ENCODE measurements at places on chromosomes 4 and X.

DNA sequence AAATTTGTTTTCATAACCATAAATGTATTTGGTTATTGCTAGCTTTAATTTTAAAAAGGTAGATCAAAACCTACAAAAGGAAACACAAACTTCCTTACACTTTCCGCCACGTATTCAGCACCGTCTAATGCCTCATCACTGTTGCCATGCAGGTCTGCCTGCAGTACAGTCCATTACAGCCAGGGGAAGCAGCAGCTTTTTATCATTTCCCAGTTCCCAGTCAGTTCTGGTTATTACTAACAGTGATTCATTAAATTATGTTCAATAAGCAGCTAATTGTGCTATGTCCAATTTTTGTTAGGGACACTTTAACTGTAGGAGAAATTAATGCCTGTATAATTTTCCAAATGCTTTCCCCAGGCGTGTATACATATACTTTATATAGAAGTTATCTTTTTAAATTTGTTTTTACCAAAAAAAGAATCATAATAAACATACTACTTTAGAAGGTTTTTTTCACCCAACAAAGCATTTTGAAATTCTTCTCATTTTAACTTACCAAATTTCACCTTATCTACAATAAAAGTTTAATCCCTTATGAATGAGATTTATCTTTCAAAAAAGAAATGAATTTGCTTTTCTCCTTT lies 93.3 kb downstream of the ANXA3 start:
- no peak for DNase-seq

DNA sequence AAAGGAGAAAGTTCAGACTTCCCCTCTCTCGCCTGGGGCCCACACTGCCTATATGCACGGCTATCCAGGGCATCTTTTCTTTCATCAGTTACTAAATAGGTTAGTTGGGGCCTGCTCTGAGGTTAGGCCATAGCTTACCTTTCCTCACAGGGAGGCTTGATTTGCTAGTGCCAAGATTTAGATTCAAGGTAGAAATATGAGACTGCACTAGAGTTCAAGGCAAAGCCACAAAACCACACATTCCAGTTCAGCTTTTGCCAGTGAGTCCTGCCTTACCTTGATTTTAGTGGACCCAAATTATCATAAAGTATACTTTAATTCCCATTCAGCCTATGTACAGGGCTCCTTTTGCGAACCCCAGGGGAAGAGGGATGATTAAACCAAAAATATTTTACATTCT lies 762.8 kb downstream of the PDHA2 start:
- DNase-seq: no peak

- no peak for DNase-seq
These were observed 44.5 kb downstream of the STPG2 start for GRCh38 chr4:98098764-98099163.

DNA sequence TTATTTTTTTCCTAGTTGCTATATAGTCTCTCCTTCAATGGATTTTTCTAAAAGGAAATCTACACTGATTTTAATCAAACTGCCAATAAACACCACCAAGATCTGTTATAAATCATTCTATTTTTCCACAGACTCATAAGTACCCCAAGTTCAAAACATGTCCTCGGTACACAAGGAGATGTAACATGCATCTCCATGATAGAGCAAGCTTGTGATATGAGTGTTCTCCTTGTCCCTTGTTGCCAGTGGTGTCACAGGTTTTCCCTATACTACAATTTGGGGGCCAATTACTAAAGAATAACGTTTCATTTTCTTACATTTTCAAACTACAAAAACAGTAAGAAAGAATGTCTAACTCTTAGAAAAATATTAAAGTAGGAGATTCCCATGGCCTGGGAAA lies 491 bp downstream of the ARHGEF6 start:
- no peak for DNase-seq

GRCh38 chr4:183855323-183856190 lies 49.5 kb upstream of the STOX2 start:
- DNase-seq: no peak

- DNase-seq: no peak
These were observed 246.4 kb upstream of the SLC7A11 start for GRCh38 chr4:138488533-138488932.

DNA sequence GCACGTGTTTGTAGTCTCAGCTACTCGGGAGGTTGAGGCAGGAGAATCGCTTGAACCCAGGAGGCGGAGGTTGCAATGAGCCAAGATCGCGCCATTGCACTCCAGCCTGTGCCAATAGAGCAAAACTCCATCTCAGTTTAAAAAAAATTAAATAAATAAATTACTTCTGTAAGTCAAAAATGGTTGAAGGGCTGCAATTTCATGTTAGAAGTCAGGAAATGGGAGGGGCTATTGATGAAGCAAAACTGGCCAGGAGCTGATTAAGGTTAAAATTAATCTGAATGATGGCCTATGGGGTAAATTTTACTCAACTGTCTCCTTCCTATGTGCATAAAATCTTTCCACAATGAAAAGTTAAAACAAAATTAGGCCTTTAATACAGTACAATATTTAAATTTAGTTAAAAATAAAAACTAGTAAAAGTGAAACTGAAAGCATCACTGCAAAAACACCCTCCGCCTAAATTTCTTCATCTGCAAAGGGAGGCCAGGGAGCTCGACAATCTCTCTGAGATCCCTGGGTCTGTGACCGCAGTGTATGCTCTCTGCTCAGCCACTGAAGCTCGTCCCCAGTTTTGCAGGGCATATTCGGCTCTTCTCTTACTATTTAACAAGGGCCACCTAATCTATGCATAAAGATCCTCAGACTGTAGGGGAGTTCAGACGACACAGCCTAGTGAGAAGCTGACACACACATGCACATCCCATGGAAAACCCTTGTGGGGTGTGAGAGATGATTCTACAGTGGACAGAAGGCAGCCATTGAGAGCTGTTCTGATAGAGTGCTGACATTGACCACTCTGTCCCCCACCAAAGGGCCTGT lies 57.2 kb downstream of the IRF2 start:
- no peak for DNase-seq

DNA sequence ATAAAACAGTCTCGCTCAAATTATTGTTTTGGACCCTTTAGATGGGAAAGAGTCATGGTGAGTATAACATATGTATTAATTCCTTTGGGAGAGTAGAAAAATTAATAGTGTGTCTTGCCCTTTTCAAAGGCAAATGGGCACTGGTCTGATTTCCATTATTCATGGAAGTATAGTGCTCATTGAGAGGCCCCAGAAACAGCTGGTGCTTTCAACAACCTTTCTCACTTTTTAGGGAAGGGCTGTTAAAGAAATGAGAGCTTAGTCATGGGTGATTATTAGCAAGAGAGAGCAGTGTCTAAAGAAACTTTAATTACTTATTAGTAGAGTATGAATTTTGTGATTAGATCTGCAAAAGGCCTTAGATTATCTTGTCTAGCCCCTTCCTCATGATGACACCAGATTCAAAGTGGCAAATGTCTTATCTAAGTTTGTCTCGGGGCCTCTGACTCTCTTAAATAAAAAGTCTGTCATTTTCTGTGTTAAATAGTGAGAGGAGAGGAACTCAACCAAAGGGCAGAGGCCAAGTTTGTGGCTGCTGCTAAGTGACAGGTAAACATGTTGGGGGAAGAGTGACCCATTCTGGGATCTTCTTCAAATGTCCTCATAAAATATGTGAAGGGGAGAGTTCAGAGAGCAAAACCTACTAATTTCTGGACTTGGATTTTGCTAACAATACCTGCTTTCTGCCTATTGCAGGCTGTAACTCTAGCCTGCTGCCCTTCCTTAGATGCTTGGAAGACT lies 110.6 kb downstream of the REPS2 start:
- no peak for DNase-seq

- DNase-seq: no peak
These were observed 2.8 kb downstream of the DCUN1D4 start for GRCh38 chr4:51845711-51846110.

GRCh38 chrX:149151805-149152757 lies 353.0 kb downstream of the IDS start:
- DNase-seq: no peak
